ENCODE measurements at places on chromosomes 1 and 21.

DNA sequence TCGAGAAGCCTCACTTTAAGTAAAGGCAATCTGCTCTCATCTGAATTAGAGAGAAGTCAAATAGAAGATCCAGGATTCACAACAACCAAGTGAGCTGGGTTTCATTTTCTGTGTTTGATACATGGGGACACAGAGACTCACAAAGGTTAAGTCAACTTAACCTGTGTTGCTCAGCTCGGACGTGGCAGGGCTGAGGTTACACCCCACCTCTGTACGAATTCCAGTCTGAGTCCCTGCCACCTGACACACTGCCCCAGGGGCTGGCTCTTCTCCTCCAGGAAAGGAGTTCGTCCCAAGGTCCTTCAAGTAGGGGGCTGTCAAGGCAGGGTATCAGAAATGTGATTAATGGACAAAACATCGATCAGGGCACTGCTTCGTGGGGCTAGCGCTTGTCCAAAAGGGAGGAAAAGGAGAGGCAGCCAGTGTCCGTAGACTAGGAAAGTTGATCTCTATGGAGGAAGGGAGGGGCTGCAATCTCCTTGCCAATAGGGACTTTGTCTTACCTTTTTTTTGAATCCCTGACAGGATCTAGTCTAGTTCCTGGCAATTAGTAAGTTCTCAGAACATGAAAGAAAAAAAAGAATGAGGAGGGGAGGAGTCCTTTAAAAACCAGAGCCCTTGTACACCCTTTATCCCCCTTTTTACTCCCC lies 116.4 kb downstream of the CNIH3 start:
- no peak for DNase-seq

DNA sequence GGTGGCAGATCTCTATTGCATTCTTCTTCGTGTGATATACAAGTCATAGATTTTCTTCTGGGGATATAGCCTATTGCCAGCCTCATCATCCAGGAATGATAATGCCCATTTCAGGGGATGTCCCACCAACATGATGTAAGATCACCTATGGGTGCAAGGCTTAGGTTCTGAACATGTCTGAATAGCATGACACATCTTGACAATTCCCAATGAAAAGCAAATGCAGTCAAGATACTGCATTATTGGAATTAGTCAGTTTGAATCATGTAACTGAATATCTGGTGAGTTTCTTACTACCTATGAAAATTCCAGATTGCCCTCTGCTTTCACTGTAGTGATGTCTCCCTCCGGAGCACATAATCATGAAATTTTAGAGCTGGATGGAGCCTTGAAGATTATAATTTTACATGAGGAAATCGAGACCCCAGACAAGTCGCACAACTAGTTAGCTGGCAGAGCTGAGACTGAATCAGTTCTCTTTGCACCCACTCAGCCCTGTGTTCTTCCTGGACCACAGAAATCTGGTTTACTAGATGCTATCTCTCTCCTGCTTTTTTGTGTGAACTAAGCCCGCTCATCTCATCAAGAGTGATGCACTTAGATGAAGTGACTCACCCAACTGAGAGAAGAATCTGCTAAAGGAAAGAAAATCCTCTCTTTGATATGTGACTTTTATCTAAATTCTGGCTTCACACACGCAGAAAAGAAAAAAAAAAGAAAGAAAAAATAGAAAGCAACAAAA lies 65.0 kb downstream of the WDR64 start:
- no peak for DNase-seq

GRCh38 chr21:38171723-38172344 lies 85.0 kb upstream of the KCNJ15 start:
- DNase-seq, result no peak

GRCh38 chr1:25520446-25521061 lies 22.9 kb upstream of the LDLRAP1 start:
- peak; percentile 49 for DNase-seq

GRCh38 chr1:58839846-58840835 lies 56.3 kb upstream of the JUN start:
- DNase-seq, result no peak

GRCh38 chr1:229674042-229674441 lies 48.0 kb downstream of the URB2 start:
- no peak for DNase-seq

GRCh38 chr1:86352086-86352485 lies 44.0 kb downstream of the ODF2L start:
- no peak for DNase-seq

DNA sequence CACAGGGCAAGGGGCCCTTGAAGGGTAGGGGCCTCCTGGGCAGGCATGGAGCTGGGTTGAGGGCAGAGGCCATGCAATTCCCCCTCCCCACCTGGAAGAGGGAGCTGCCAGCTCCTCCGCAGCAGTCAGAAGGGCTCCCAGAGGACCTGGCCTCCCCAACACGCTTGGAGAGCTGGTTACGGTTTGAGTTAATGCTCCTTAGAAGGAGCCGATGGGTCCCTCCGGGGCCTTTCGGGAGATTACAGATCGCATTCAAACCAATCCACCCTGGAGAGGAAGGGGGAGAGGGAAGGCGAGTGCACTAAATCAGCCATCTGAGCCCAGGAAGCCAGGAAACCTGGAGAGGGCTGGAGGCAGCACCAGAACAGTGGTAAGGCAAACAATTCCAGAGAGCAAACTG lies 106.3 kb upstream of the CSF3R start:
- peak; percentile 44 for DNase-seq

GRCh38 chr1:21509351-21510112 lies at the start of gene ALPL:
Gene ALPL (plus strand): TSS chr1:21509423. CDS start chr1:21554082, 44,659 bp downstream.
- no peak for DNase-seq

DNA sequence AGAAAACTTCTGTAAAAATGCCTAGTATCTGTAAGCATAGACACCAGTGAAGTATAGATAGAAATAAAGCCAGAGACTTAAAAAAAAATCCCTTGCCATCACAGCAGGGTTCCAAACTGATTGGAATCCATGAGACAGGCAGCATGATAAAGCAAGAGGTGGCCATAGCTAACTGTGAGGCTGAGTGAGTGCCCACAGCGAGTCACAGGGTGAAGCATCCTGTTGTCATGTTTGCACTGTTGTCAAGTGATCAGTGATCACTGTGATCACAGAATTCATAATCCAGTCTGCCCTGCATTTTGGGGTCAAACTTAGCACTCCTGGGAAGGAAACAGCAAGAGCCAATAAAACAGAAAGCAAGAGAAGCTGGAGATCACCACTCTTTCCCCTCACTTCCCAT lies 33.3 kb downstream of the LRRC8B start:
- no peak for DNase-seq

DNA sequence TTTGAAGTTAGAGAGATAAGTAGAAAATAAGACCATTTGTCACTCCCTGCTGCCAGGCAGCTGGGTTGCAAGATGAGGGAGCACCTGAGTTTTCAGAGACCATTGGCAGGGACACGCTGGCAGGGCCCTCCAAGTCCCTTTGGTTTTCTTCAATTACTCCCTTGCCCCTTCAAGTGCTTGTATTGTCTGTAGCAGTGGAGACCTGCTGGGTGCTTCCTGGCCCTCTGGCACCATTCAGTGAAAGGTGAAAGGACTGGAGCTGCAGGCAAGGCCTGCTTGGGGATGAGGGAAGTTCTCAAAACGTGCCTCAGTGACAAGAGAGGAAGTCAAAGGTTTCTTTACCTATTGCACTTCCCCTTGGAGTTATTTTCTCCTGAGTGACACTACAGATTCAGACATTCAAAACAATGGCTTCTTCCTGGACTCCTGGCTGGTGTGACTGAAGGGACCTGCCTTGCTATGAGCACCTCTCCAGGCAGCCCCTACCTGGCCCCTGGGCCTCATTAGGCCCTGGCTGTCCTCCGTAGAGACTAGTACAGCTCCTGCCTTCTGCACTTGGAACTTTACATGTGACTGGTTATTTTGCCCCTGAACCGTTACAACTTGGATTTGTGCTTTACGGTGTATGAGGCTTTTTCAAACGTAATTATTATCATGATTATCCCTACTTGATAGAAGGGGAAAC lies 100.1 kb downstream of the C1orf21 start:
- no peak for DNase-seq

GRCh38 chr1:247548092-247548491 lies 842 bp upstream of the GCSAML start:
- DNase-seq, result no peak

DNA sequence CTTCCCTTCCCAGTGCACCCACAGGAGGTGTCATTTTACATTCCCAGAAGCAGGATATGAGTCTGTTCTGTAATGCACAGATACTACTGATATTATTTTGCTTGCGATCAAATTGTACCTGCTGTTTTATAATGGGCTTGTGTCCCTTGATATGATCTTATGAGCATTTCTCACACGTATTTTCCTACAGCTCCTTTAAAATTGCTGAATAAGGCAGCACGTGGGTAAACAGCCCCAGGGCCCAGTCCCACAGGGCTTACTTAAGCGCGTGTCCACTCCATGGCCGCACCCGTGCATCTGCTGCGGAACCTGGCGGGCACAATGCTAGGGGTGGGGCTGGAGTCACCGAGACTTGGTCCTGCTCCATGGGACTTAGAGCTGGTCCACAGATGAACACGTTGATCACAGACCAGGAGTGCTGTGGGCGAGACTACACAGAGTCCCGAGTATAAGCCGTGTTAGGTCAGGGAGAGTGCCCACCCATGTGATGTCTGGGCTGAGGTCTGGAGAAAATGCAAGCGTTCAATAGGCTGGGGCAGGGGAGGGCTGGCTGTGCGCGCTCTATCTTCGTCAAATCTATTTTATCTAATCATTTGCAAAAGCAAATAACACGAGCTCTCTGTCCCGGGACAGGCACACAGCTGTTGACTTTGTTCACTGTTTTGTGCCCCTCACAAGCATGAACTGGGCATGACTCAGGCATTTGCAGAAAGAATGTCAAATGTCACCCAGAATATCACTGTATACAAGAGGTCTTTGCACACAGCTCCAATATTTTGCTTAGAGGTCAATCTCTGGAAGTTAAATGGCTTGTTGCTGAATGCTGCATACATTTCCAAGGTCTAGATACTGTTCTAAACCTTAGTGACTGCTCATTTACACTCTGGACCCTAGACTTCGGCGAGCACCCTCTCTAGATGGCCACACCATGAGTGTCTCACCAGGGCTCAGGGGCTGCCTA lies 119.3 kb downstream of the CRYAA start:
- DNase-seq, result no peak
